ENCODE measurements at places on chromosomes 12 and 14.

- no peak for DNase-seq
Measured at GRCh38 chr14:53925201-53925766, 31.3 kb downstream of the BMP4 start.

GRCh38 chr14:39956372-39956771 lies 524.1 kb upstream of the FBXO33 start:
- no peak for DNase-seq

DNA sequence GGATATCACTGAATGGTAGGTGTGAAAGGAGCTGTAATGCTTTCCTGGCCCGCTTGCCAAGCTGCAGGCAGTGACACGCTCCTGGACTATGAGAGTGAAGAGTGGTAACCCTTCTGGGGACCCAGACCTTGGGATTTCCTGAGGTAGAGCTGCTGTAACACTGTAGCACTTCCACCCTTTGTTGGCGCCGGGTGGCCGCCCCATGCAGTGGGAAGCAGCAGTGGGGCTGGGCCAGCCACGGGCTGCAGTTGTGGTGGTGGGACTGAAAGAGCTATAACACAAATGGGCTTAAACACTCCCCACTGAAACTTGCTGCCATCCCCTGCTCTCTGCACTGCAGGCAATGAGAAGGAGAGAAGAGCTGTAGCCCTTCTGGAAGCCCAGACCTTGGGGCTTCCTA lies 9.6 kb upstream of the FBXO33 start:
- DNase-seq: no peak

DNA sequence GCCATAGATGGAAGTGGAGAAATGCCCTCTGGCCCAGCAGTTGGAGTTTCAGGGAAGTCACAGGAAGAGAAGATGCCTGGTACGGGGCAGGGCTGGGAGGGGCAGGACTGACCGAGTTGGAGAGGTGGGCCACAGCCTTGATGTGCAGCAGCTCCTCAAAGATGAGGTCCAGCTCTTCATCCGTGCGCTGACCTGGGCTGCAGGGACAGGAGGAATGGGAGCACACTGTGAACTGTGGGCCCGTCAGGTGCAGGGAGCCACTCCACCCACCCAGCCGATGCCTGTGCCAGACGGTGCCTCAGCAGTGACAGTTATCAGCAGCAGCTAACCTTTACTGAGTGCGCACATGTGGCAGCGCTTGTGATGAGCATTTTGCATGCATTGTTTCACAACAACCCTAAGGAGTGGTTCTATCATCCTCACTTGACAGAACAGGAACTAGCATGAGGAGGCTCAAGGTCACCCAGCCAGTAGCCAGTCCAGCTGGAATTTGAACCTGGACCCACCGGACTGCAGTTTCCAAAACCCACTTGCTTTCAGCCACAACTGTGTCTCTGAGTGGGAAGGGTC lies 8.4 kb downstream of the RAPGEF3 start:
- no peak for DNase-seq

- DNase-seq: no peak
Measured at GRCh38 chr14:75220156-75220555, 43.7 kb upstream of the TMED10 start.

- DNase-seq: peak; percentile 9
Measured at GRCh38 chr12:55931317-55931779, 386 bp downstream of the DGKA start.

DNA sequence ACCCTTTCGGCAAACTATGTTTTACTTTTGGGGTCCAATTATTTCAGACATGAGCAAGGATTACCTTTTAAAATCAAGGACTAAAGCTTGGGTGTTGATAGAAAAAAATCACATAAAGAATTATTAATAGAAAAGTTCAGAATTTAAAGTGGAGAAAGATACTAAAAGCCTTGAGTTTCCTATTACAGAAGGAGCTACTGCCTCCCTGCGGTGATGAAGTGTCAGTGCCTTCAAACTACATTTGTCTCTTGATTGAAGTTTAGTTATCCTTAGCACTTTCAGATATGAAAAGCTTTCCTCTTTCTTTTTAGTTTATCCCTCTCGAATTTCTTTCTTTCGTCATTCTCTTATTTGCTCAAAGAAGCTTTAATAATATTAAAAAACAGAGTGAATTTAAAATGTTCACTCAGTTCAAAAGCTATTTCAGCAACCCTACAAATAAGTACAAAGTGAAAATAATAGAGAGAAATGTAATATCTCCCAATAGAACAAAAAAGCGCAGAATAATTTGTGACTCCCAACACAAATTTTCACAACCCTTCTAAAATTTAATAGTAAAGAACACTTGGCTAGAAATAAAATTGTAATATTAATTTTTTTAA lies 87.6 kb downstream of the SEC23A start:
- peak; percentile 76 for DNase-seq

GRCh38 chr12:82694970-82695369 lies 8.3 kb downstream of the TMTC2 start:
- DNase-seq: peak; percentile 21

- DNase-seq: no peak
Measured at GRCh38 chr12:31011746-31012566, 61.7 kb upstream of the DDX11 start.

DNA sequence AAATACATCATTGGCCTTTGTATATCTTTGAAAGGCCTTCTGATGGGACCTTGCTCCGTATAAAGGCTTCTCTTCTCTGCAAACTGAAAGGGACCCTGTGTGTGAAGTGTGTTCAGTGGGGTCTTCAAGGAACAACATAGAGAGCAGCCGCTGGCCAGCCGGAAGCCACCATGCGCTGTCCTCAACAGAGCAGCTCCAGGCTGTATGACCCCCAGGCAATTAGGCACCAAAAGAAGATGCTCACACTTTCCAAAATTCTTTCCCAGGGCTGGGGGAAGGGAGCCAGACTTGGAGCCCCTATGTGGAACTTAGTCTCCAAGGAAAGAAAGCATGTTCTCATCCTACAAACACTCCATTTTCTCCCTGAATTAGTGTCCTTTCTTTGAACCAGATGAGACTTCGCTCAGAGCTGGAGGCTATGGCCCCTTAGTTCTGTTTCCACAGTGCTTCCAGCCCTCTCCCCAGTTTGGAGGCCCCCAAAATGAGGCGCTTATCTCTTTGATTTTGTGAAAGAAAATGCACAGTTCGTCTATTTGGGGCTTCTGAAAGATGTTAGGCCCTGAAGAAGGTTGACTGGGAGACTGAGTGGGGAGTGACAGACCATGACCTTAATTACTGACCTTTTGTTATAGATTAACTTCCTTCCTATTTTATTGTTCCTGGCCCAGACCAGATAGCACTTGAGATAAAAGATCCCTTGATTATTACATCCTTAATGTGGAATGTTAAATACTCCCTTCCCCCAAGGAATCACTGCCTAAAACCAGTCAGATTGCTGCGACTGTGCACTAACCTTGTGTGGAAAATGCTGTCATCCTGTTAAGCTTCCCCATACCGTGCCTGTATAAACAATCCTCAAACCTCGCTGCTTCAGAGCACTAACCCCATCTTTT lies 128.3 kb upstream of the FGD4 start:
- peak; percentile 79 for DNase-seq
